PC-3 (cell line): ENCODE measurements at places on chromosomes 5 and 9. TPM values are rescaled to one million over a fixed set of nuclear protein-coding genes. Genes with fewer than 3 reads are reported as not detected.

The SNX30 gene
- 6.4 and 13.6 TPM in 2 replicates for total RNA-seq

The BRD8 gene
- 30.5 and 35.6 TPM in 2 replicates for total RNA-seq

The IFNA8 gene
- total RNA-seq: not detected in 2 replicates

The BTNL8 gene
- total RNA-seq: 0.23 TPM in 1 of 2 replicates, not detected in the other

The SPACA9 gene
- total RNA-seq: 2.3 and 3.9 TPM in 2 replicates

The C9orf50 gene
- total RNA-seq: not detected in 2 replicates

The ZFP62 gene
- total RNA-seq: 16.6 and 24.3 TPM in 2 replicates

DNA sequence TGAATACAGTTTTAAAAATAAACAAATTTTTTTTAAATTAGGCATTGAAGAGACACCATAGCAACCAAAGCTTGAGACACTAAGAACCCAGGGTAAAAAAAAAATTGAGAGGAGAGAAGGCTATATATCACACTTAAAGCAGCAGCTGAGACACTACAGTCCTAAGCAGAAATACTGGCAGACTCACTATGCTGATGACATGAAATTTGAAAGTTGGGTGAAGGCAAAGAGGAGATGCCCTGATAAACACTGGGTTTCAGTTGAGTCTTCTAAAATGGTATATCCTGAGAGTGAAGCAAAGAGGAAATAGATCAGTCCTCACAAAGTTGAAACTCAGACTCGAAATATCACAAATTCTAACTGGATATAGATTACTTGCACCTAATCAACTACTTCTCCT is 419.9 kb upstream of the CDH9 start:
- no peak overlapping the region for H3K27ac ChIP-seq
- no peaks in the 10 kb centered on the region for H3K27me3 ChIP-seq
- no peaks in the 10 kb centered on the region for H3K4me1 ChIP-seq
- no peaks in the 10 kb centered on the region for H3K36me3 ChIP-seq

DNA sequence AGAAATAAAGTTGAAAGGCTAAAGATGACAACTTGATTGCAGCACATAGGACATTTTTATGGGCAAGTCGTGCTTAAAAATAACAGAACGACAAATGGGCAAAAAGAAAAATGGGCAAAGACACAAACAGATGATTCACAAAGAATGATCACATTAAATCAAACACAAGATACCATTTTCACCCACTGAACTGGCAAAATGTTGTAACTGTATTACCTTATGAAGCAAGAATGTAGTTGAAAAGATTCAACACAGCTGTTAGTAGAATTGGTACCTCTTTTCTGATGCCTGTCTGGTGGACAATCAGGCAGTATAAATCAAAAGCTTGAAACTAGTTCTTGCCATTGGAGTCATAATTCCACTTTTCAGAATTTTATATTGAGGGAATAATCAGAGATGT is 81.0 kb upstream of the PALM2AKAP2 start:
- H3K4me3 ChIP-seq: no peak overlapping the region
- peak; percentile 35 for DNase-seq
- no peak overlapping the region for H3K27ac ChIP-seq
- H3K4me1 ChIP-seq: peaks cover 7% of the 10 kb centered on the region; the same call in 1 of the 2 replicates

- H3K27me3 ChIP-seq: no peaks in the 10 kb centered on the region
- H3K36me3 ChIP-seq: no peaks in the 10 kb centered on the region
- H3K27ac ChIP-seq: no peak overlapping the region
- no peak overlapping the region for H3K4me3 ChIP-seq
Observed at GRCh38 chr9:79581794-79582193, 10.0 kb downstream of the TLE4 start.

DNA sequence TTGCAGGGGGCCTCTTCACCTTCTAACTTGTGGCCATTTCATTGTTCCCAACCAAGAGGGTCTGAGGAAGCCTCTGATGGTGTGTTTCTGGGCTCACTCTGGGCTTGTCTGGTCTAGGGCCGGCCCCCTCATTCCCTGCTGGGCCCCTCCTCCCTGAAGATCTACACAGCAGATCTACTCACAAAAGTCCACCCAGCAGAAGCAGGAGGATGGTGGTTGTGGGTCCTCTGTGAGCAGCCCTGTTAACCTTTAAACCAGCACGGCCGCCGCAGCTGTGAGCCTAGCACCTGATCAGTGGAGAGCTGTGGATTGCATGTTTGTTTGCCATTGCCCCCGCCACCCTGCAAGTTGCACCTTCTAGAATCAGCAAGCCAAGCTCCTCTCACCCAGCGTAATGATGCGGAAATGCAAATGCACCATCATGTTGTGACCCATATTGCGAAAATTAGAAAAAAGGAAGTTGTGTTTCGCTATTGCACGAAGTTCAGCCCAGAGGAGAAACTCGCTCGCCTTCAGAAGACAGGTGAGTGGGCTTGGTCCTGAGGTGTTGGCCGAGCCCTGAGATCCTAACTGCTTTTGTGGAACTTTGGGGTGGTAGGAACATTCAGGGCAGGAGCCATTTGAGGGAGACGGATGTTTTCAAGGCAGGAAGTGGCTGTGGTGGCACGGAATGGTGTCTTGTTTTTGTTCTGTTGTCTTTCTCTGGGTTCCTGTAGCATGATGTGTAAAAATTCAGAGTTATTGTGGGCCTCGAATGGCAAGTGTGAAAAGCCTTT is 16.7 kb downstream of the FGD3 start:
- no peaks in the 10 kb centered on the region for H3K4me1 ChIP-seq
- no peaks in the 10 kb centered on the region for H3K27me3 ChIP-seq
- no peak overlapping the region for H3K4me3 ChIP-seq

GRCh38 chr5:152883066-152883775 is 478.1 kb upstream of the NMUR2 start:
- H3K4me1 ChIP-seq: no peaks in the 10 kb centered on the region
- no peaks in the 10 kb centered on the region for H3K36me3 ChIP-seq
- no peak overlapping the region for H3K4me3 ChIP-seq
- no peak for DNase-seq
- no peaks in the 10 kb centered on the region for H3K27me3 ChIP-seq
- H3K27ac ChIP-seq: no peak overlapping the region

GRCh38 chr5:95392593-95393182 is 1.5 kb downstream of the FAM81B start:
- H3K4me1 ChIP-seq: no peaks in the 10 kb centered on the region; the same call in 1 of the 2 replicates
- DNase-seq: peak; percentile 39
- H3K27me3 ChIP-seq: no peaks in the 10 kb centered on the region
- H3K36me3 ChIP-seq: no peaks in the 10 kb centered on the region
- H3K4me3 ChIP-seq: no peak overlapping the region

- H3K27ac ChIP-seq: no peak overlapping the region
- H3K4me1 ChIP-seq: no peaks in the 10 kb centered on the region
- no peak overlapping the region for H3K4me3 ChIP-seq
- no peak for DNase-seq
- H3K36me3 ChIP-seq: no peaks in the 10 kb centered on the region
Observed at GRCh38 chr5:156201788-156202403, 125.1 kb upstream of the SGCD start.

DNA sequence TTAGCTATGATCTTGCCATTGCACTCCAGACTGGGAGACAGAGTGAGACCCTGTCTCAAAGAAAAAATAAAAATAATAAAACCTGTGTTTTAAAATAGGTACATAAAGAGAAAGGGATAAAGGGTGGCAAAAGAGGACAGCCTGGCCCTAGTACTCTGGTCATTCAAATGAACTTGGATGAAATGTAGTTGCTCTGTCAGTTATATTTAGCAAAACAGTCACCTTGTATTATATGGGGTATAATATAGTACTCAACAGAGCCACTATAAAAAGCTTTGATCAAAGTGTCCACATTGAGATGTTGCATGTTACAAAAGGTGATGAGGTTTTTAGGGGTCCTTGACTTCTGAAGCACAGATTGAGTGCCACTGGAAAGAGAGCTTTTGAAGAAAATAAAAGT is 61.1 kb upstream of the EQTN start:
- no peak for DNase-seq
- H3K27me3 ChIP-seq: no peaks in the 10 kb centered on the region
- no peak overlapping the region for H3K4me3 ChIP-seq
- no peaks in the 10 kb centered on the region for H3K4me1 ChIP-seq
- H3K36me3 ChIP-seq: no peaks in the 10 kb centered on the region
- no peak overlapping the region for H3K27ac ChIP-seq

GRCh38 chr5:132850066-132850465 is 16.2 kb downstream of the GDF9 start:
- H3K27ac ChIP-seq: no peak overlapping the region
- DNase-seq: no peak
- no peaks in the 10 kb centered on the region for H3K27me3 ChIP-seq

- no peak overlapping the region for H3K27ac ChIP-seq
- 0 out of 2 replicates have a peak, but pooled peaks cover 4% of the 10 kb centered on the region for H3K27me3 ChIP-seq
- H3K36me3 ChIP-seq: no peaks in the 10 kb centered on the region
Observed at GRCh38 chr5:167533814-167534795, 757.3 kb upstream of the WWC1 start.

- no peaks in the 10 kb centered on the region for H3K27me3 ChIP-seq
- no peak overlapping the region for H3K4me3 ChIP-seq
- H3K4me1 ChIP-seq: no peaks in the 10 kb centered on the region
- H3K27ac ChIP-seq: no peak overlapping the region
Observed at GRCh38 chr5:167708449-167708848, 583.0 kb upstream of the WWC1 start.

- no peak for DNase-seq
- no peak overlapping the region for H3K4me3 ChIP-seq
- H3K4me1 ChIP-seq: peaks cover 3% of the 10 kb centered on the region; the same call in 1 of the 2 replicates
- no peaks in the 10 kb centered on the region for H3K36me3 ChIP-seq
- no peaks in the 10 kb centered on the region for H3K27me3 ChIP-seq
- no peak overlapping the region for H3K27ac ChIP-seq
Observed at GRCh38 chr5:143707806-143708205, 104.2 kb upstream of the HMHB1 start.

DNA sequence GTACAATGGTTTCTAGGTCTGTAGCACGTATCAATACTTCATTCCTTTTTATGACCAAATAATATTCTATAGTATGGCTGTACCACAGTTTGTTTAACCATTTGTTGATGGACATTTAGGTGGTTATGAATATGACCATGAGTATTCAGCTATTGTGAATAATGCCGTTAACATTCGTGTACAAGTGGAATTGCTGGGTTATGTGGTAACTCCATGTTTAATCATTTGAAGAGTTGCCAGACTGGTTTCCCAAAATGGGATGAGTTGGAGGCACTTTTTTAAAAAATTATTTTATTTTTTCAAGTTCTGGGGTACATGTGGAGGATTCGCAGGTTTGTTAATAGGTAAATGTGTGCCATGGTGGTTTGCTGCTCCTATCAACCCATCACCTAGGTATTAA is 4.6 kb downstream of the SNX2 start:
- peaks cover 10% of the 10 kb centered on the region; the same call in 1 of the 2 replicates for H3K4me1 ChIP-seq
- H3K4me3 ChIP-seq: no peak overlapping the region
- H3K27ac ChIP-seq: no peak overlapping the region
- H3K36me3 ChIP-seq: no peaks in the 10 kb centered on the region; the same call in 1 of the 2 replicates
- no peaks in the 10 kb centered on the region for H3K27me3 ChIP-seq

DNA sequence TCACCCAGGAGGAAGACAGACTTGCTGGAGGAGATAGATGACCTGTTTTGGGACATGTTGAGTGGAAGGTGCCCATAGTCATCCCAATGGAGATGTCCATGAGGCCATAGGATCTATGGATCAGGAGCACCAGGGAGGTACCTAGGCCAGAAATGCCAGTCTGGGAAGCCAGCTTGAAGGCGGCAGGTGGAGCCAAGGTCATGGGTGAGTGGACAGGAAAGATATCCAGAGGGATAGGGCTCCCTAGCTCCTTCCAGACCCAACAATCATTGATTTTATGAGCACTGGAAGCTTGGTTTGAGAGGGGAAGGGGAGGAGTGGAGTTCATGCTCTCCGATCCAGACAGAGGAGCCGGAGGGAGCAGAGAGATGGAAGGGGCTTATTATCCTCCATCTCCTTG is 252.6 kb downstream of the CDK5RAP2 start:
- H3K27me3 ChIP-seq: peaks cover 14% of the 10 kb centered on the region; the same call in 1 of the 2 replicates
- H3K27ac ChIP-seq: no peak overlapping the region
- no peak for DNase-seq
- no peaks in the 10 kb centered on the region for H3K4me1 ChIP-seq
- H3K4me3 ChIP-seq: no peak overlapping the region

GRCh38 chr9:65459756-65460320 is 174.8 kb upstream of the FOXD4L5 start:
- H3K27me3 ChIP-seq: no peaks in the 10 kb centered on the region
- no peaks in the 10 kb centered on the region for H3K4me1 ChIP-seq
- H3K27ac ChIP-seq: no peak overlapping the region
- DNase-seq: no peak

DNA sequence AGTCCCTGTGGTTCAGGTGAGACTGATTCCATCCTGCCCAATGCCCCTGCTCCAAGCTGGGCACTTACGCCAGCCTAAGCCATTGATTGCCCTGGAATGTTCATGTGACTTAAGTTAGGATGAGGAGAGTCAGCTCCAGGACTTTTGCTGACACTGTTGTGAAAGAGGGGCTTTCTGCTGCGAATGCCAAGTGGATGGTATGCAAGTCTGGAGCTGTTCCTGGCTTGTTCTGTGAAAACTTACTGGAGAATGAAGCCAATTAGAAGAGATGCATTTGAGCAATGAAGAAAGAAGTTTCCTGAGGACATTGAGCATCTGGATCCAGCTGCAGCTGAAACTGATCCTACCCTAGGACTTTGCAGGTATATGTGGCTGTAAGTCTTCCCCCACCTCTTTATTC is 61.2 kb upstream of the ZFR start:
- no peaks in the 10 kb centered on the region for H3K27me3 ChIP-seq
- H3K27ac ChIP-seq: peak overlapping the region; percentile 96
- H3K36me3 ChIP-seq: no peaks in the 10 kb centered on the region
- H3K4me1 ChIP-seq: peaks cover 45% of the 10 kb centered on the region
- H3K4me3 ChIP-seq: no peak overlapping the region

GRCh38 chr9:70964861-70965260 is 156.6 kb downstream of the TRPM3 start:
- H3K36me3 ChIP-seq: no peaks in the 10 kb centered on the region
- no peaks in the 10 kb centered on the region for H3K4me1 ChIP-seq
- no peak for DNase-seq

GRCh38 chr9:130225586-130225985 is 40.0 kb upstream of the HMCN2 start:
- peaks cover 17% of the 10 kb centered on the region; the same call in 1 of the 2 replicates for H3K36me3 ChIP-seq
- no peak overlapping the region for H3K27ac ChIP-seq
- no peak overlapping the region for H3K4me3 ChIP-seq
- no peaks in the 10 kb centered on the region for H3K4me1 ChIP-seq
- H3K27me3 ChIP-seq: no peaks in the 10 kb centered on the region

DNA sequence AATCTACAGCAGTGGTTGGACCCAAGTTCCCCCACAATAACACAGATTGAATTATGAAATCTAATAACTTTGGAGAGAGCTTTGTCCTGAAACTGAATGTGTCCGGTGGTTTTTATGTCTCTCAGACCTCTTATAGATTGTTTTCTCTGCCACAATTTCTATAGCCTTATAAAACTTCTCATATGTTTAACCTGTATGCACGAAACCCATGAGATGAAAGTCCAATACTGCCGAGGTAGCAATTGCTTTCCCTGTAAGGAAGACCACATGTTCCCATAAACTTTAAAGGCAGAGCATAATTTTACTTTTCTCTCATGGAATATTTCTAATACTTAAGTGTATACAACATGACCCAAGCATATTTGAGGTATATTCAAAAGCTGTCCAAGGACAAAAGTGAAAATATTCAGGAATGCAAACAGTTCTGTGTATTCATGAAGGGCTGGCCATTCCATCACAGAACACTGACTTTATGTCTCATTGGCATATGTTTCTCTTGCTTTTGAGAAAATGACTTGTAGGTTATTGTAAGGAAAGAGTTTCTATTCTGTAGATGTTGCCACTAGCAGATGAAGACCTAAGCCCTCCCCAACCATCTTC is 94.4 kb upstream of the TLE4 start:
- no peaks in the 10 kb centered on the region for H3K36me3 ChIP-seq
- H3K27ac ChIP-seq: no peak overlapping the region
- no peaks in the 10 kb centered on the region for H3K27me3 ChIP-seq
- no peak for DNase-seq
- 0 out of 2 replicates have a peak, but pooled peaks cover 9% of the 10 kb centered on the region for H3K4me1 ChIP-seq
